Right ventricle myocardium inferior (tissue), 1 donor: ENCODE measurements at places on chromosomes 7 and 10. TPM values are rescaled to one million over a fixed set of nuclear protein-coding genes. Genes with fewer than 3 reads are reported as not detected.

DNA sequence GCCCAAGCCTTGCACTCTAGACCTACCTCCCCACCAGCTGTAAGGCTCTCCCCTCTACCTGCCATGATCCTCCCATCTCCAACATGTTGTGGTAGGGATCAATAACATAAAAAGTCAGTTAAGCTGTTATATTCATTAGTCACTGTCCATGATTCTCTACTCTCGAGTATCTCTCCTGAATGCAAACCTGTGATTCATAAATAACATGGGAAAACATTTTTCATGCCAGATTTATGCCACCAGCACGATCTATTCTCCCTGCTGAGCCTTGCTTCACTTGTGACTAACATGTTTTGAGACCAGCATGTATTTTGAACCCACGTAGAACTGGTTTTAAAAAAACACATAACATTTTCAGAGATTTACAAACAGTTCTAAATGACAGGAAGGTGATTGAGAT is 30.3 kb downstream of the TMEM168 start:
- DNase-seq = no peak

GPER1 gene
- total RNA-seq = 3.6 TPM

- DNase-seq = no peak
These were observed 137.6 kb downstream of the RAMP3 start for GRCh38 chr7:45295222-45295621.

DNA sequence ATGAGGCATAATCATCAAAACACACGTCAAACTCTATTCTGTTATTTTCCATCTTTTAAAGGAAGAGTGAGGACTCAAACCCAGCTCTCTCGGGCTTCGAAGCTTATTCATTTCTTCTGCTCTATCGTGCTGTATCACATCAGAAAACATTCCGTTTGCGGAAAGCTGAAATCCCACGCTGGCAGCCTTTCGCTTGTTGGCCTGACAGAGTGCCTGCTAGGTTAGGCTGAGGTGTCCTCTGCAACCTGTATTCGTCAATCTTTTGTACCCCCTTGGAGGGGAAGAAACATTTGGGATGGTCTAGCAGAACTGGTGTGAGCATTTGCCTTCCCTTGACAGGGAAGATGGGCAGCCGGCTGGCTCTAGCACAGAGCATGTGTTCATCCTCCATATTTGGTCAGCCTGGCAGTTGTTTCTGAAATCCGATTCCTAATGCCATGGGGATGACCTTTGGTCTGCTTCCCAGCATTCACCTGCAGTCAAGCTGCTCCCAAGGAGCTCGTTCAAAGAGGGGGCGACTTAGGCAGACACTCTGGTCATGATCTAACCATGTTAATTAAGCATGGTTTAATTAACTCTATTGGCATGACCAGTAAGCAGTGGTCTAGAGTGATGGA is 55.2 kb downstream of the TACC2 start:
- no peak for DNase-seq

FAM131B gene
- 0.73 TPM for total RNA-seq

DNA sequence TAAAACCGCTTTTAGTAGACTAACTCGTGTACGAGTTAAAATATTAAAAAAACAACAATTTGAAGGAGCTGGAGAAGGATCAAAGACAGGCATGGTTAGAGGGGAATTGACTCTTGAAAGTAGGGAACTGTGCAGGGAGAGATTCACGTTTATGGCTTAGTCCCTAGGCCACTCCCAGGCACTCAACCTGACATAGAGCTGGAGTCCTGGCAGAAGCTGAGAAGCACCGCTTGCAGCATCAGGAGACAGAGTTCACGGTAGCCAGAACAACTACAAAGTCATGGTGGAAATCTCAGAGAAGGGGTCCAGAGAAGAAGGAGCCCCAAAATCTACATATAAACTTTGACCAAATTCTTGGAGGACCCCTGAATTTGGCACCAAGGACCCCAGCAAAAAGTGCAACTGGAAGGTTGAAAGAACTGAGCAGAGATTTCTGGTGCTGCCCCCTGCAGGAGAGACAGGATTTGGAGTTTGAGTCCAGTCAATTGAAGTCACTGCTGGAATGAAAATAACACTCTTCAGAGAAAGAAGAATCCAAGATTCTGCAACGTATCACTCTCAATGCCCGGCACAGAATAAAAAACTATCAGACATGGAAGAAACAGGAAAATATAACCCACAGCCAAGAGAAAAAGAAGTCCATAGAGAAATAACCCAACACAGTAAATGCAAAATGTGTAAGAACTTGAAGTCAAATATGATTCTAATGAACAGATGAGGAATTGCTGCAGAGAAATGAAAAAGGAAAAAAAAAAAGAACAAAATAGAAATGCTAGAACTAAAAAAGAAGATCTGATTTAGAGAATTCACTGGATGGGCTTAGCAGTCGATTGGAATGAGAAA is 493.3 kb upstream of the PODXL start:
- no peak for DNase-seq

TMEM130 gene
- not detected for total RNA-seq

PARP12 gene
- total RNA-seq = 13.2 TPM

DNA sequence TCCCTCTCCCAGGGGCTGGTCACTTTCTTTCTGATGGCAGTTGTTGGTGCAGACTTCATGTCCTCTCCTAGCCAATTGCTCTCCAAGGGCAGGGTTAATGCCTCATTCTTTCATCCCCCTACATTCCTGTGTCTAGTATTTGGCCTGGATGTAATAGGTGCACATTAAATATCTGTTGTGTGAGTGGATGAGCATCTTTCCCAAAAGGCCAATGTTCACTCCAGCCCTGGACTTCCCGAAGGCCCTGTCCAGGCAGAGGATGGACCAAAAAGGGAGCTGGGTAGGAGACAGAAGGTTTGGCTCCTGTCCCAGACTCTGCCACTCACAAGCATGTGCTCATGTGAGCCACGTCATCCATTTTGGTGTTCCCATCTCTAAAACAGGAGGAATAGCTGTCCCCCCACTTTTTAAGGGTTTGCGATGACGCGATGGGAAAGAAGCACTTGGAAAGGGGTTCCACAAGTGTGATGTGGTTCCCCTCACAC is 47.5 kb downstream of the RGS10 start:
- no peak for DNase-seq

GRCh38 chr7:121328508-121329190 is at the start of gene WNT16:
TSS of gene WNT16 (plus strand) at chr7:121329000. CDS start at chr7:121329293, 293 bp downstream.
- DNase-seq = peak; percentile 63

CHST3 gene
- total RNA-seq = 18.1 TPM

NUTM2D gene
- 4.7 TPM for total RNA-seq

CNNM1 gene
- total RNA-seq = 0.16 TPM

DNA sequence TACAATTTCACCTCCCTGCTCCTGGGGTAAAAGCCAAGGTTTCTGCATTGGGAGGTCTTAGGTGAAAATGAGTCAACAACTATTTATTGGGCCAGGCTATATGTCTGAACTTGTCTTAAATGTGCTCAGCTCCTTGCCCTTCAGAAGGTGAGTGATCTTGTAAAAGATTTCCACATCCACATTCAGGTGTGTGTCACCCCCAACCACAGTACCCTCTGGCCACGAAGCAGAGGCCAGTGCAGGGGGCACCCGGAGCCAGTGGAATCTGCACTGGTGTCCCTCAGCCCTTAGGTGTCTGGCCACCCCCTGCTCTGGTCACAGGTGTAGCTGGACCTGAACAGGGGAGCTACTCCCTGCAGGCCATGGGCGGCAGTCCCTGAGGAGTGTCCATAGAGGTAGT is 198.5 kb downstream of the PAXIP1 start:
- no peak for DNase-seq

GRCh38 chr10:120019568-120019967 is 127.0 kb downstream of the SEC23IP start:
- no peak for DNase-seq
